A172 (cell line): ENCODE measurements at places on chromosomes 16 and 17.

GRCh38 chr17:68048996-68049395 lies 13.5 kb downstream of the KPNA2 start:
- peak; percentile 38 for DNase-seq

GRCh38 chr16:72443809-72444208 lies 271.9 kb upstream of the PMFBP1 start:
- no peak for DNase-seq

- DNase-seq: peak; percentile 27
Measured at GRCh38 chr17:7673239-7673638, 14.1 kb downstream of the TP53 start.

- DNase-seq: no peak
Measured at GRCh38 chr16:83856792-83857191, 42.1 kb upstream of the MLYCD start.

DNA sequence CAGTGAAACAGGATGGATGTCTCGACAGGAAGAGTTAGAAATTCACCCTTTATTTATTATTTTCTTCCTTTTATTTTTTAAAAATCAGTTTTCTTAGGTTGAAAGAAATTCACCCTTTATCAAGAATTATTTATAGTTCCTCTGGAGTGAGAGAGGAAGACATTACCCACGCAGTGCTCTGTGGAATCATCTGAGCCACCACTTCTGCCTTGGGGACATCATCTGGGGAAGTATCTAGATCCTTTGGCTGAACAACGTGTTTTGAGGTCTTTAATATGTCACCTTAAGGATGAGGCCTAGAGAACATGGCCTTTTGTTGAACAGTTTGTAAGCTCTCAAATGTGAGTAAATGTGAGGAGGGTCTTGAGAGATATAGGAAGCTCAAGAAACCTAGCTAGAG lies 183.3 kb downstream of the UTP18 start:
- DNase-seq: no peak

- no peak for DNase-seq
Measured at GRCh38 chr16:67988675-67989074, 8.4 kb upstream of the DPEP3 start.

DNA sequence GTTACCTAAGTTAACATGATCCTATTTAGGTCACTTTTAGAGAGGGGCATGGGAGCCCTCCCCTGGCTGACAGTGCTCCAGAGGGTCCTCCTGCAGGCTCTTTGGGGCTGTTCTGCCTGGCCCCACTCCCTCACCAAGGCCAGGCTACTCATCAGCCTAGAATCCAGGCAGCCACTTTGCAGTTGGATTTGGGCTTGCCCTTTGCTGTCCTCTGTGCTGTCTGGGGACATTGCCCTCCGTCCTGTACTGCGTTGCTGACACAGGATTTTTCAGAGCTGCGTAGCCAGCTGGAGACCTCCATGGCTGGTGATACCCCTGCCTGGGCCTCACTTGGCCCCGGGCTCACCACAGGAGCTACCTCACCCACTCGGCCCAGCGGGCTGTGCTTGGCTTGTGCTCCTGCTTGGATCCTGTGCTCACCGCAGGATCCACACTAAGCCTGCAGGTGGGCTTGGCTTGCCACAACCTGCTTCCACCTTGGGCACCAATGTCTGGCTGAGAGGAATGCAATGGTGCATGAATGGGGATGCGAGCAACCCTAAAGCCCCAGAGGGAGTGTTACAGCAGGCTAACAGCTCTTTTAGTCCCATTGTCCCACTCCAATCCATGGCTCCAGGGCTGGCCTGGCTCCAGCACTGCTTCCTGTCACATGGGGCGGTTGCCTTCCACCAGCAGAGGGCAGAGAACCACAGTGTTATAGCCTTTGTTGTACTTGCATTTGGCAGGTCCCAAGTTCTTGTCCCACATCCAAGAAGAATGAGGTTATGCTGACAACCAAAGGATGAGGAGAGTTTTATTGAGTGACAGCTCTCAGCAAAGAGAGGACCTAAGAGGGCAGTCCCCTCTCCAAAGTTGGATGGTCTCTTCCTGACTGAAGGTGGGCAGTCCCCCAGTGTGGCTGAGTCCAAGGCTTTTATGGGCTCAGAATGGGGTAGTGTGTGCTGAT lies 21.5 kb downstream of the CCL4 start:
- no peak for DNase-seq
